ENCODE measurements at places on chromosomes 12 and 14. TPM values are rescaled to one million over a fixed set of nuclear protein-coding genes. Genes with fewer than 3 reads are reported as not detected.

Gene SLC6A15
- 3.5 TPM for total RNA-seq

Gene ITFG2
- total RNA-seq: 16.9 TPM

Gene MIPOL1
- total RNA-seq: 3.4 TPM

Gene PMCH
- not detected for total RNA-seq

Gene EXOC3L4
- 1.5 TPM for total RNA-seq
